EH (cell line): ENCODE measurements at places on chromosomes 5 and 9.
A peak's percentile ranks its signal among the peaks of the same experiment; 100 is the strongest.

GRCh38 chr9:33264003-33264472 lies 470 bp downstream of the BAG1 start:
- DNase-seq = peak; percentile 27

DNA sequence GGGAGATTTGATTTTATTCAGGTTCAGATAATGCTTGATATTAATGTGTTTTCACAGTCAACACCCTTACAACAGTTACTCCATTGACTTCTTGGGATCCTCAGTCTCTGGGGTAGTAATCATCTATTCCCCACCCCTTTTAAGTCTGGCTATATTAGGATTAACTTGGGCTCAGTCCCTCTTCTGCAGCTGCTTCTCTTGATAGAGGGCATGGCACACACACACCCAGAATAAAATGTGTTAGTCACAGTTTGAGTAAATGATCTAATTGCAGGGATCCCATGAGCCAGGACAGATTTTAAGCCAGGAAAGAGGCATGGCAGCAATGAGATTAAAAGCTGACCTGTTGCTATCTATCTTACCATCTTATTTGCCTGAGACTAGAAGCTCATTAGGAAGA lies 53.7 kb upstream of the VLDLR start:
- DNase-seq = peak; percentile 19

DNA sequence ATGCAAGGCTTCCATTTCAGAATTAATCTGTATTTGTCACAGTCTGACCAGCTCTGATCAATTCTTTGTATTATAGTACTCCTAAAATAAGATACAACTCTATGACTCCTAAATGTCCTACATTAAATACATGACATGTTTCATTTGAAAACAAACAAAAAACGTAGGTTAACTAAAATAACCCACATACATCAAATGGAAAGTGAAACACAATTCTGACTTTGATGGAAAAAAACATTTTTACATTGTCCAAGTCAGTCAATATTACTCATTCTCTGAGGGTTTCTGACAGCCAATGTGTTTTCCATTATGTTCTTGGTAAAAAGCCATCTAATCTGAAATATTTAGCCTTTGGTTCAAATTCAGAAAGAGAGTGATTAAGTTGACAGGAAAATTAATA lies 8.7 kb downstream of the HMGCS1 start:
- peak; percentile 7 for DNase-seq

DNA sequence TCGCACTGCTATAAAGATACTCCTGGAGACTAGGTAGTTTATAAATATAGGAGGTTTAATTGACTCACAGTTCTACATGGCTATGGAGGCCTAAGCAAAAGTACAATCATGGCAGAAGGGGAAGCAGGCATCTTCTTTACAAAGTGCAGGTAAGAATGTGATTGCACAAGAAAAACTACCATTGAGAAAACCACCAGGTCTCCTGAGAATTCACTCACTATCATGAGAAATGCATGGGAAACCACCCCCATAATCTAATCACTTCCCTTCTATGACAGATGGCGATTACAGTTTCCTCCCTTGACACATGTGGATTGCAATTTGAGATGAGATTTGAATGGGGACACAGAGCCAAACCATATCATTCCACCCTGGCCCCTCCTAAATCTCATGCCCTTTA lies 121.2 kb upstream of the ST8SIA4 start:
- no peak for DNase-seq

- DNase-seq = no peak
Measured at GRCh38 chr5:81773161-81773560, 22.3 kb upstream of the SSBP2 start.

- DNase-seq = peak; percentile 43
Measured at GRCh38 chr5:109454731-109455505, 45.1 kb upstream of the PJA2 start.

GRCh38 chr9:134066913-134067851 lies 644 bp downstream of the BRD3 start:
- peak; percentile 37 for DNase-seq

DNA sequence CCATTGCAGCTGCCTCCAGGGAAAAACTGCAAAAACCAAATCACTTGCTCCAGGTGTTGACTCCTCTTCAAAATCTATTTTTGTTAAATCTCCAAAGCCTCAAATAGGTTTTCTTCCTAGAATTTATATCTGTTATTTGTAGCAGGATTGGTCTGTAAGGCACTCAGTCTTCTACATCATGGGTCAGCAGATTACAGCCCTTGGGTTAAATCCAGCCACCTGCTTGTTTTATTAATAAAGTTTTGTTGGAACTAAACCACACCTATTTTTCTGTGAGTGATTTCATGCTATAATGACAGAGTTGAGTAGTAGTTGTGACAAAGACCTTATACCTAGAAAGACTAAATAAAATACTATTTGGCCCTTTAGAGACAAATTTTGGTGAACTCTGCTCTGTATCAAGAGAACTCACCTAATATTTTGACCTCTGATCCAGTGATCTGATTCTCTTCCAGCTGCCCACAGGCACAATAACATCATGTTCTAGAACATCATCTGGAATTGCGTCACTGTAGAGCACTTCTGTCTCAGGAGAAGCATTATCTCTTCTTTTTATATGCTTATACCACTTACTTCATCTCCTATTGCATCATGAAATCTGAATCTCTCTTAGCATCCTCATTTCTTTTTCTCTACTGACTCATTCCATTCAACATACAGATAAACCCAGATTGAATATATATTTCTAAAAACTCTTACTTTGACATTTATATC lies 130.1 kb downstream of the RPS23 start:
- peak; percentile 39 for DNase-seq

- DNase-seq = peak; percentile 93
Measured at GRCh38 chr5:55159763-55160492, at the start of gene GPX8. Gene GPX8 (plus strand): TSS chr5:55160171. CDS start chr5:55160193, 22 bp downstream.

GRCh38 chr5:179278119-179278518 lies 67.1 kb downstream of the ADAMTS2 start:
- peak; percentile 32 for DNase-seq

DNA sequence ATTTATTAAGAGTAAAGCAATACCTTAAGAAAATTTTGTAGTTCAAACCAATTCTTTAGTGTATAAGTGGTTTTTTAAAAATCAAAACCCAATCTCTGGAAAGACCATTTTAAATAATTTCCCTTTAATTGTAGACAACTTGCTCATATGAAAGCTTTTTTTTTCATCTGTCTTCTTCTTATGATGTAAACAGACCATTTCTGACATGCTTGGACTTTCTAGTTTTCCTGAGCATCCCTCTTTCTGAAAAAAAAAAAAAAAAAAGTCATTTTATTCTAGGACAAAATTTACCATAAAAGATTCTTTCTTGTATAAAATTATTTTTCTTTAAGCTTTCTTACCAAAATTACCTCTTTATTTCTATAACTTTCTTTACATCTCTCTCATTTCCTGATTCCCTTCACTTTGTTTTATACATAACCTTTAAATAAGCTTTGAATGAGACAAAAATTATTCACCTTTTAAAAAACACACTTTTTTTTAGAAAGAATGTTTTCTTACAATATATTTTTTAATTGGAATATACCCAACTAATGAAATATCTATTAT lies 67.5 kb downstream of the COL15A1 start:
- DNase-seq = peak; percentile 39

GRCh38 chr5:145378226-145378625 lies 456.9 kb downstream of the PRELID2 start:
- peak; percentile 30 for DNase-seq

DNA sequence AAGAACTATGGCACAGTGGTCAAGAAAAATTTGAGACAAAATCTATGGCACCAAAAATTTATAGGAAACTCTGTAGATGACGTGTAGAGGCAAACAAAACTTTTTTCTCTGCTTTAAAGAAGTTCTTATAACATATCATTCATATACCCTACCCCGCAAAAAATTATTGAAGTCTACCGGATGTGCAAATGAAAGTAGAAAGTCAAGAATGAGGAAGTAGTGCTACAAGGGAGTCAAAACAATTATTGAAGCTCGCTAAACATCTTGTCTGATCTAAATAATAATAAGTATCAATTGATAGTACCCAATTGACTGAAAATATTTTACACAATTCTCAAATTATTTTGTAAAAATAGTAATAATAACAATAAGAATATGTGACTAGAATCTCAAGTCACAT lies 398.5 kb downstream of the TAF11L14 start:
- no peak for DNase-seq

GRCh38 chr5:43367909-43368669 lies 44.1 kb downstream of the CCL28 start:
- DNase-seq = peak; percentile 1

- DNase-seq = no peak
Measured at GRCh38 chr5:62588668-62589067, 10.0 kb downstream of the LRRC70 start.

DNA sequence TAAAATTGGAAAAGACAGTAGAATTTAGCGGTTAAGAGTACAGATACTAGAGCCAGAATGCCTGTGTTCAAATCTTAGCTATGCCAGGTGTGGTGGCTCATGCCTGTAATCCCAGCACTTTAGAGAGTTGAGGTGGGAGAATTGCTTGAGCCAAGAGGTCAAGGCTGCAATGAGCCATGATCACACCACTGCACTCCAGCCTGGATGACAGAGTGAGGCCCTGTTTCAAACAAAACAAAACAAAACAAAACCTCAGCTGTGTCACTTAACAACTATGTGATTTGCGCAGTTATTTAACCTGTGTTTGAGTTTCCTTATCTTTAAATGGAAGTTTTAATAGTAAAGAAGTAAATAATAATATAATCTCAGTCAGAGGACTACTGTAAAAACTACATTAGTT lies 68.3 kb downstream of the TBCA start:
- no peak for DNase-seq

- peak; percentile 36 for DNase-seq
Measured at GRCh38 chr5:55234121-55234700, 803 bp upstream of the CCNO start.

DNA sequence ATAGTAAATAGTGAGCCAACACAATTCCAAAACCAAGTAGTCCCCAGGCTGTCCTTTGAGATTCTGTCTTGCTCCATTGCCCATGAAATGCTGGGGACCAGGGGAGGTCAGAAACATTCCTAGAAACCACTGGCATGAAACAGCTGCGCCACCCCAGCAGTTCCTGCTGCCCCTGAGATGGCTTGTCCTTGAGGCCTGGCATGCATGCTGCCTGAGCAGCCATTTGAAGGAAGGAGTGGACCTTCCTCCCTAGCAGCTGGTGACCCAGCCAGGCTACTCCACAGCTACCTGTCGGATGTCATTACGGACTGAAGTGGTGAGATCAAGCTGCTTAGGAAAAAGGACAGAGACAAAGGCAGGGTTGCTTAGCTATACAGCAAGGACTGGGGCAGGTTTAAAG lies 260.6 kb downstream of the DENND1A start:
- peak; percentile 23 for DNase-seq

- no peak for DNase-seq
Measured at GRCh38 chr9:114446672-114447450, 58.4 kb downstream of the WHRN start.

- DNase-seq = no peak
Measured at GRCh38 chr5:116358911-116359418, 215.7 kb downstream of the SEMA6A start.

DNA sequence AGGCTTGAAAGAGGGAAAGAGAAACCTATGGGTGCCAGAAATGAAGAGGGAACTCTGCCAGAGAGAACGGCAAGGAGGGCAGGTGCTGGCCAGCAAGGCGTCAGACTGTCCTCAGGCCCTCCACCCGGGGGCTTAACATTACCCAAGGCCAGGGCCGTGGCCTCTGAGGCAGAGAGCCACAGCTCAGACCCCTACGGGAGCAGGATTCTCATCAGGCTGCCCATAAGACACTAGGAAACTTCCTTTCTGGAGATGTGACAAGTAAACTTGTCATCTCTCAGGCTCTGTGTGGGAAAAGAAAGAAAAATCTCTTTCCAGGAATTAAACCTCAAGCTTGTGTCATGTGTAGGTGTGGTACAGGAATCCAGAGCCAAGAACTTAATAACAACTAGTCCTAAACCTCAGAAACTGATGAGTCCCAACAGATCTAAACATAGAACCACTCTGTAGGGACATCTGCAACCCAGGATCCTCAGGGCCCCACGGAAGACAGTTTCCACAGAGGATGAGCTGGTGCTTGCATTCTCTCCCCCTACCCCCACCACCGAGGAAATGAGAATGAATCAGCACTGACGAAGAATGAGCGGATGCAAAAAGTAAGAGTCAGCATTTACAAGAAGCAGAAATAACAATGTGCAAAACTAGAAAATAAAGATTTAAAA lies 74.3 kb downstream of the DCP2 start:
- DNase-seq = peak; percentile 82

- no peak for DNase-seq
Measured at GRCh38 chr5:180390441-180391190, 37.5 kb upstream of the GFPT2 start.

DNA sequence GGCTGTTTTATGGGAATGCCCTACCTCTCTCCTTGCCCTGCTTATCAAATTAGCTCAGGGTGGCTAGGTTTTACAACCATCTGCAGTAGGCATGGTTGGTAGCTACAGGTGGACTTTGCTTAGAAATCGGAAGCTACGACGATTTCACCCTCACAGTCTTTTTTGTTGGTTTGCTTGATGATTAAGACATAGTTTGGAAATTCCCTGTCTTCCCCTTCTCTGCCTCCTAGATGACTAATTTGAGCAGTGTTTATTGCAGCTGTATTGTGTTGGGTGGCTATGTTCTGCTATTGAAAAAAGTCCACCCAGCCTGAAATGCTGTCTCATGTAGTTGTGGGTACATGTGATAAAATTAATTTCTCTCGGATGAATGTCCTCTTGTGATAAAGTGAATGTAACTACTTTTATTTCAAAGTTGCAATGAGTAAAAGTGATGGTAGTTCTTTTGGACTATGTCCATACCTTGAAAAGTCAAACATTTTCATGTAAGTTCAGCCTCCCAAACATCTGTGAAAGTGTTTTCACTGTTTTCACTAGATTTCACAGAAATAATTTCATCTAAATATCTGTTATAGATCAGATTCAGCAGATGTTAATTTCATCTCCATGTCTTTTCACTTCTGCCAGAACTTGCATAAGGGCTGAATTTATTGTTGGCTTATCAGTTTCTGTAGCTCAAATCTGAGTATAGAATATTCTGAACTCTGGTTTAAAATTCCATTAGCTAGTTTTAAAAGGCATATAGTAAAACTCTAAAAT lies 37.3 kb upstream of the FYB1 start:
- DNase-seq = peak; percentile 62

DNA sequence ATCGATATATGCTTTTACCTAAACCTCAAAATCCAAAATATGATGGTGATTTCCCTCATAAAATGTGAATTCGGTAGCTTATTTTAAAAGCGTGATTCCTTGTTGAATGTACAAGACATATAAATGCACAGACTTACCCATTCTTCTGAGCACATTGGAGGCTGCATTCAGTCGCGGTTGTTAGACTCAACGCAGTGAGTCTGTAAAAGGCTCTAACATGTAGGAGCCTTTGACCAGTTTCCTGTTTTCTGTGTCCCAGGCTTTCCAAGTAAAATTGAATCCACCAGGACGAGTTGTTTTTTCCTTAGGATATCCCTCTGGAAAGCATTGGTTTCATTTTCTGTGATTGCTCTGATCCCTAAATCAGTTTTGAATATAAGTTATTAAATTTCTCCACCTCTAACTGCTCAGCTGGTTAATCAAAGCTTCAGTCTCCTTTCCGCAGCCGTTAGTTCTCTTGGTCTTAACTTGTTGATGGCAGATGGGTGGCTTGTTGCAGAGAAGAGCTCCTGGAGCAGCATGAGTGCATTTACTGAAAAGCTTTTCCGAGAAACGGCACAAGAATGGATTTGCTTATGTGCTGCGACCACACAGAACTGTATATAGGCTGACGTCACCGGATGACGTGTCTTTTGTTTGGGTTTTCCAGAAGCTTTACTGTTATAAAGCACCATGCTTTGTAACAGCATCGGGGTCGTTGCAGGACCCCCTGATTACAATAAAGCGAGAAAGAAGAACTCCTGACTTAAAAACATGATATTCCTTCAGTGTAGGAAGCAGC lies at the start of gene LRRTM2:
TSS of gene LRRTM2 (minus strand) at position 565 of the 781 bp plus-strand sequence. CDS start at position 141, 424 bp downstream.
- DNase-seq = peak; percentile 88

GRCh38 chr5:102747386-102748166 lies 7.5 kb upstream of the PAM start:
- no peak for DNase-seq
